ENCODE measurements at places on chromosomes 1 and 21.

GRCh38 chr1:10210841-10211804 lies 753 bp downstream of the KIF1B start:
- no peak for DNase-seq

DNA sequence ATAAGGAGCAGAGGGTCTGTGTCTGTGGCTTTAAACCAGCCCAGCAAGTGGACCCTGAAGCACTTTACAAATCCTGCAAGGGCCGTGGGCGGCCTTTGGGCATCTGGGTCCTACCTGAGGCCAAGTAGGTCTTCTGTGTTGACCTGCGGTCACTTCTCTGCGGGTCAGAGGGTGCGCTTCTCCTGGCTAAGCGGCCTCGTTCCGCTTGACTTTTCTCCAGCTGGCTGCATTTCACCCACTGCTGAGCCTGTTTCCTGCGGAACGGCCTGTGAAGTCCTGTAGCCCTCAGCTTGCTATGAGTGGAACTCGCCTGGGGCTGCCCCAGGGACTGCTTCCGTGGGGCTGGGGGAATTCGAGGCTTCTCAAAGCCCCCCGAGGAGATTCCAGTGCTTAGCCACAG lies 43.3 kb downstream of the SLC37A1 start:
- DNase-seq: no peak

GRCh38 chr1:175481126-175482070 lies 262.0 kb downstream of the TNR start:
- DNase-seq: no peak

- DNase-seq: no peak
Measured at GRCh38 chr1:116308276-116308675, 64.8 kb upstream of the ATP1A1 start.

DNA sequence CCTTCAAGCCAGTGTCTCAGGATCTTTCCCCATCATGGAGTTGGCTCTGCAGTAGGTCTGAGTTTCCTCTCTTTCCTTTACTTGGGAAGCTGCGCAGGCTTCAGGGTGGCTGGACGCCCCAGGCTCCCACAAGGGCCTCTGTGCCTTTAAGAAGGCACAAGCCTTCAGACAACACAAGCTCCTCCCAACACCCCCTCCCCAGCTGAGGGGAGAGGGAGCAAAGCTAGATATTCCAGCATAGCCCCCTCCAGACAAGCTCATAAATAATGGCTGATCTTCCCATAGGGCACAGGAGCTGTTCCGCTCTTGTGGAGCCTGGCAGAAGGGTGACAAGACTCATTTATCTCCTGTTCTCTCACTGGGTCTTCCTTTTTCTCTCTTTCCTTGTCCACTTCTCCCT lies 27.9 kb upstream of the ATP2B4 start:
- DNase-seq: no peak

DNA sequence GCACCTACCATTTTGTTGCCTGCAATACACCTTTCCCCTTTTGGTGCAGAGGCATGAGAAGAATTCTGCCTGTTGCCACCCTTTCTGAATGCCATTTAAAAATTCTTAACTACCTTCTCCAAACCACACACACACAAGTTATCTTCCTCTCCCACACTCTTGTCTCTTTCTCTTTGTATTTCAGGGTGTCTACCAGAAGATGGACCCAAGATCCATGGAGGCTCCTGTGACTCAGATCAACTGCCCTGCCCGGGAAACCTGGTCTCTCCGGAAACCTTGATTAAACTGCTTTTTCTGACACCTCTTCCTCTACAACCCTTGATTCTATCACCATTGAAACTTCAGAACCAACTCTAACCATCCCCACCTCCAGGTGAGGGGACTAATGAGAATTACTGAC lies 2.4 kb upstream of the TARS2 start:
- DNase-seq: no peak

DNA sequence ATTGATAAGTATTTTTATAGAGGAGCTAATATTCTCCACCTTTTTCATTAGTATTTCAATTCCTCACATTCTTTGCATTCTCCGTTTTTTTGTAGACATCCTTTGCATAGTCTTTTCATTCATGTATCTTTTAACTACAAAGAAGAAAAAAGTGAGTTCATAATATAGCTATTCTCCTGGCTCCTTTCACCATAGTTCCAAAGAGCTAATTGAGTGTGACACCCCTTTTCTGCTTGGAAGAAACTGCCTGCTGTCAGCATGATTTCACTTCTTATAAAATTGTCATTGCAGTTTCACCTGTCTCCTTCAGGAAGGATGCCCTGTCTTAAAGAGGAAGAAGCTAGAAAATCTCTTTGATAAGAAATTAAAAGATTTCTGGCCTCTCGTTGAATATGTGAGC lies 991.1 kb downstream of the KCNT2 start:
- DNase-seq: no peak

GRCh38 chr1:6008084-6008415 lies 15.8 kb upstream of the NPHP4 start:
- no peak for DNase-seq

GRCh38 chr1:2525572-2525919 lies 850 bp downstream of the PANK4 start:
- no peak for DNase-seq

DNA sequence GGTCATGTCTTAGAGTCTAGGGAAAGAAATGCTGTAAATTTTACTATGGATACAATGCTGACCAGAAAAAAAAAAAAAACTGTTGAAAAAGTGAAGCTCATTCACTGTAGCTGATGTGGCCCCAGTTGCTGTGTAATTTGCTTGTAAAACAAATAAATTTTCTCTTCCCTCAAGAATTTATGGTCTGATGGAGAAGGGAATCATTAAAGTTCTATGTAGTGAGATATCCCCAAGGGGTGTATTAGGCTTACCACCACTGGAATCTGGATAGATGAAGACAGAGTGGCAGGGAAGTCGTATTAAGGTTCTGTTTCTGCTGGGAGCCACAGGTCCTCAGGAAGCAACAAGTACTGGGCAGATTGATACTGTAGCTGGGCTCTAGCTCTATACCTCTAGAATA lies 860.0 kb downstream of the LTN1 start:
- no peak for DNase-seq

GRCh38 chr1:5253036-5253435 lies 598.6 kb downstream of the AJAP1 start:
- no peak for DNase-seq

DNA sequence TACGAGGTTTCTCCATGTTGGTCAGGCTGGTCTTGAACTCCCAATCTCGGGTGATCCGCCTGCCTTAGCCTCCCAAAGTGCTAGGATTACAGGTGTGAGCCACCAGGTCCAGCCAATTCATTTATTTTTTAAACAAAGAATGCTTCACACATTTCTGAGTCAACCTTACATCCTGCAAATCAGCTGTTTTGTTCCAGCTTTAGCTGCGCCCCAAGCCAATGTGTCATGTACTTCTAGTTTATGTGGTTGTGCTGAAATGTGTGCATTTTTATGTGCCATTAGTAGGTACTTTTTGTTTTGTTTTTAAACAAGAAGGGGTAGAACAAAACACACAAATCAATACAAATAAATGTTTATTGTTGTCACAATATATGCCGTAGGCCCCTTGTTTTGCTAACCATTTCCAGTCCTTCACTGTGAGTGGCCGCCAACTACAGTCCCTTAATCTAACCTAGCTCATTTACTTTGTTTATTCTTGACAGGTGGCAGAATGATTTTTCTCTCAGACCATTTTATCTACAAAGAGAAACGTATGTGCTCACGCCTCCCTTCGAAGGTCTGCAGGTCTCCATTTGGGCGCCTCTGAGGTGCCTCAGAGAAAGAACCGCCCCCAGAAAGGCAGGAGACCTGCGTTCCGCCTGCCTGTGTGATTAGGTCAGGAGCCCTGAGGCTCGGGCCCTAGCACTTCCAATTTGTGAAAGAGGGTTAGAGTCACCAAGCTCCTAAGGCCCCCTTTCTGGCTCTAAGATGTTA lies 2.8 kb upstream of the CASQ2 start:
- DNase-seq: no peak

GRCh38 chr1:33384040-33384812 lies 46.7 kb downstream of the PHC2 start:
- DNase-seq: no peak

GRCh38 chr1:20612221-20612746 lies 21.0 kb upstream of the PINK1 start:
- no peak for DNase-seq

- DNase-seq: no peak
Measured at GRCh38 chr1:46692811-46693770, 21.4 kb downstream of the TEX38 start.

DNA sequence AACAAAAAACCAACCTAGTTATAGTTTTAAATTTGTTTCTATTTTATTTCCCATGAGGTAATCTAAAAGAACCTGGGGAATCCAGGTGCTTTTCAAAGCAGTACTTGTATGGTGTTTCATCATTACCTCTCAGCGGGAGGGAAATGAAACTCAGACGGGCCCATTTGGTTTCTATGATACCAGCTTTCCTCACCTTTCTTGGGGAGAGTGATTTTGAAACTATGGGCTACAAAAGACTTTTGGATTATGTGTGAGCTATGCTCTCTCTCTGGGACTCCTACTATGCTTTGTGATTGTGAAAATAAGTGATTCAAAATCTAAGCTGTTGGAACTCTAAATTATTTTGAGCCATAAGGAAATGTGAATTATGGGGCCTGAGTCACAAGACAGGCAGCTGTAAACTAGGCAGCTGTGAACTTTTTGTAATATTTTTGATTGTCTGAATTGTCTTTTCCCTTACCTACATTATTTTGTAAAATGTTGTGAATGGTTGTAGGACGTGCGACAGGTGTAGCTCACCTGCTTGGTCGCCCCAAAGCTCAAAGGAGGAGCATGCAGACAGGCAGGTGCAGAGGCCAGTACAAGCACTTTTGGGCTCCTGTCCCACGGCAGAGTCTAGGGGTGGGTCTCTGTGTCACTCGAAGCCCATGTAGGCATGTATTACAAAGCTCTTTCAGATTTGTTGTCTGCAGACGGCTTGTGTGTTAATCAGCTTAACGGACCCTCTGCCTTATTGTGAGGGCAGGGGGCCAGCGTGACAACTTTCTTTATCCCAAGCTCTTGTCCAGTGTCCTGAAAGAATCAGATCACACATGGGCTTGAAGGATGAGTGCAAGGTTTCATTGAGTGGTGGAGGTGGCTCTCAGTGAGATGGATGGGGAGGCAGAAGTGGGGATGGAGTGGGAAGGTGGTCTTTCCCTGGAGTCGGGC lies 64.8 kb upstream of the BACH1 start:
- no peak for DNase-seq

DNA sequence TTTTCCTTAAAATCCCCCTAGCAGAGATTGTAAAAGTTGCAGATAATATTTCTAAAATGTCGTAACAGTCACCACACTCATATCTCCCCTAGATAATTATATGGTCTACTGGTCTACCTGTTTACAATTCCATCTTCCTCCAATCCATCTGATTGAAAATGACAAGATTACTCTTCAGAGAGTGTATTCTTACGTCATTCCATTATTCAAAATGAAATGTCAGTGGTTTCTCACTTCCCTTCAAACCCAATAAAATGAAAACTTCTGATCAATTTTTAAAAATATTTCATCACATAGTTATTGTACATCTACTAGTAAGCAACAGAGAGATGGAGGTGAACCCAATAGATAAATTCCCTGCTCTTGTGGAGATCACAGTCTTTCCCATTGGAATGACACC lies 202.2 kb upstream of the C8B start:
- no peak for DNase-seq

GRCh38 chr1:13892198-13892597 lies 192.2 kb downstream of the PRDM2 start:
- DNase-seq: no peak

DNA sequence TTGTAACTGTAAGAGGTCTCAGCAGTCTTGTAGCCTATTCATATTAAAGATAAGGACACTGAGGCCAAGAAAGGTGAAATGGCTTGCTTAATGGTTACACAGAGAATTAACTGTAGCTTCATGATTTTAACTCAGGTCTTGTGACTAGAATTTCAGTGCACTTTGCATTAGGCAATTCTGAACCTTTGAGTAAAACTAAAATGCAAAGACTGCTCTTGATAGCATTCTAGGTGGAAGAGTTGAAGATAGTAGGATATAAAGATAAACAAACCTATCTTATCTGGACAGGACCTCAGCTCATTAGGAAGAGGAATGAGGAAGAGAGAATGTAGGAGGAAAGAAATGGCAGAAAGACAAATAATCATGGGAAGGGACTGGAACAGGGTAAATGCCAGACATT lies 68.6 kb upstream of the RGL1 start:
- DNase-seq: no peak

GRCh38 chr1:175864625-175865024 lies 121.2 kb upstream of the TNR start:
- DNase-seq: no peak

Data from stimulated activated CD8-positive, alpha-beta memory T cell treated with anti-CD3 and anti-CD28 coated beads, Interleukin-2, amount 100 ng/mL, for 1 hour (primary cell).